Stimulated activated CD4-positive, alpha-beta T cell treated with anti-CD3 and anti-CD28 coated beads, TNF-alpha, amount 100 ng/mL, for 48 hours (primary cell): ENCODE measurements at places on chromosomes 3 and 15.

DNA sequence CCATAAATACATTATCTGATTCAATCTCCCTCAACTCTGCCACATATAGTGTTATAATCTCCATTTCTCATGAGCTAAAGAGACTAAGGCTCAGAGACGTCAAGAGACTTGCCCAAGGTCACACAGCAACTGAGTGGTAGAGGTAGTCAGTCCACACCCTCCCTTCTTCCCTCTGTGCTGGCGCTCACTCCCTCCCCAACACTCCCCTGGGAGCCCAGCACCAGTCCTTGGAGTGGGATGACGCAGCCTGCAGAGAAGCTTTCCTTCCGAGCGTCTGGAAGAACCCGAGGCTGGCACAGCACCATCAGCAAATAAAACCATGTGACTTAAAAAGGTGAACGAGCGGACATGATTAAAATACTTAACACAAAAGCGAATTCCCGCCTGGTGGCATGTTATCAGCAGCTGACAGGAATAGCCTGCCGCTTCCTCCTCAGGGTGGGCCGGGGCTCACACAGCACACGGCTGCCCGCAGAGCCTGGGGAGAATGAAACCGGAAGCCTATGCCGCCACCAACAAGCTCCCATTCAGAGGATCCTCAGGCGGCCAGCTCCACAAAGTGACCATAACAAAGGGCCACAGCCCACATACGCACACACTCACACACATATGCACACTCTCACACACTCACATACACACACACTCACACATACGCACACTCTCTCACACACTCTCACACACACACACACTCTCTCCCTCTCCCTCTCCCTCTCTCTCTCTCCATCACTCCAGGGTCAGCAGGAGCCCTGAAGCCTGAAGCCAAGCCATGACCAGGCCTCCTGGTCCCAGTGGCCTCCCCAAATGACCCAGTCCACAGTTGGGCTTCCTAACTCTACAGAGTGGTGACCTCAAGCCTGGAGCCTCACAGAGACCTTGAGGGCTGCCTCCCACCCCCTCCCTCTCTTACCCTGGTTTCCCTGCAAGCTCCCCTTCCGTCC lies 120.5 kb downstream of the XXYLT1 start:
- DNase-seq, result no peak

DNA sequence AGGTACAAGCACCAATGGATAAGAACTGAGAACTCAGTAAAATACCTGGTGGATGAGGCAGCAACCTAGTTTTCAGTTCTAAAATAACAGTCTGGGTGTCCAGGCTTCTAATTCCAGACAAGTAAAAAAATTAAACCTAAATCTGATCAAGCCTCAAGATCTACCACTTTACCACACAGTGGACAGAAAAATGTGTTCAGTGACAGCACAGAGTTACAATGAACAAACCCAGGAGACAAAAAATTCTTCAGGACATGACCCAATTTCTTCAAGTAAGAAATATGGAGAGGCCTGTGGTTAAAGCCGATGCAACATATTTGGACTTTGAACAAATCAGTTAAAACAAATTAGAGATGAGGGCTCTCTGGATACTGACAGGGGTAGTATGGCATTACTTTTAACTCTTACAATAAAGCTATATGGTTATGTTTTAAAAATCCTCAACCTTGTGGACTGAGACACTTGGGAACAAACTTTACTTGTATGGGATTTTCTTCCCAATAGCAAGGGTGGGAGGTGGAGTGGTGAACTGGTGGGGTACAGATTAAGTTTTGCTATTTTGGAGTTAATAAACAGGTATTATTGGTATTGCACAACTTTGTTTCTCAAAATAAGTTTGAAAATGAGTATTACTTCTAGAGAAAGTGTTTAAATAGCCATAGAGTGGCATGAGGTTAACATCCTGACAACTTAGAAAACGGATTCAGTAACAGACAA lies 14.2 kb downstream of the CCNL1 start:
- DNase-seq, result no peak

DNA sequence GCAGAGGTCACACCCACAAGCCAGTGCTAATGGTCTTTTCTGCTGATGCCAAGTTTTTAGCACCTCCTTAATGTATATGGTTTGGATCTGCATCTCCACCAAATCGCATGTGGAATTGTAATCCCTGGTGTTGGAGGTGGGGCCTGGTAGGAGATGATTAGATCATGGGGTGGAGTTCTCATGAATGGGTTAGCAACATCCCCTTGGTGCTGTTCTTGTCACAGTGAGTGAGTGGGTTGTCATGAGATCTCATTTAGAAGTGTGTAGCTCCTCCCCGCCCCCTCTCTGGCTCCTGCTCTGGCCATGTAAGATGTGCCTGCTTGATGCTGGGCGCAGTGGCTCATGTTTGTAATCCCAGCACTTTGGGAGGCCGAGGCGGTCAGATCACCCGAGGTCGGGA lies 37.3 kb upstream of the KLHL6 start:
- no peak for DNase-seq

DNA sequence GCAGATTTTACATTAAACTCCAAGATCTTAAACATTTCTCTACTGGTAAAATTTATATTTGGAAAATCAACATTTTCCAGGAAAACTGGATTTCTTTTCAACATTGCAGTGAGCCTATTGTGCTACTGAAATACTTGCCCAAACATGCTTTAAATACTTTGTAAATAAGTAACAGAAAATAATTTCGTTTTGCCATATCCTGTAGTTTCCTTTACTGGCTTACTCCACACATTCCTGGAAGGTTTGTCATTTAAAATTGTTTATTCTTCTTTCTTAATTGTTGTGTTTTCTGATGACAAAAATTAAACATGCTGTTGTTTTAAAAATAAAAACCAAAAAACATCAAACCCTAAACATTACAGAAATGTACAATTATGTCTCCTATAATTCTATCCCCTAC lies 22.0 kb downstream of the ACAD11 start:
- DNase-seq, result no peak

DNA sequence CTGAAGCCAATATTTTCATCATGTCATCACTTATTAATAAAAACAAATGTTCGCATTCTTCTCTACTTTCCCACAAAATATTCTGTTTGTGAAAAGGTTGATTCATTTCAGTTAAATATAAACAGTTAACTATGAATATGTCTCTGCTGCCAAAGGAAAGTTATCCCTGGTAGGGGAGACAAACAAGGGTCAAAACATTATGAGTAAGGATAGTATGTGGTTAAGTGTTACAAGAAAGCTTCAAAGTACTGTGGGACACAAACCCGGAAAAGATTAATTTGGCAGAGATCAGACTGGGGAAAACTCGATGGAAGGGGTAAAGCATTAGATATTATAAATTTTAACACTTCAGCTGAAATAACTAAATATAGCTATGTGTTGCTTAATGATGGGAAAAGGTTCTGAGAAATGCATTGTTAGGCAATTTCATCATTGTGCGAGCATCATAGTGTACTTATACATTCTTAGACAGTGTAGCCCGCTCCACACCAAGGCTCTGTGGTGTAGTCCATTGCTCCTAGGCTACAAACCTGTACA lies 436.5 kb upstream of the TBL1XR1 start:
- DNase-seq, result no peak

DNA sequence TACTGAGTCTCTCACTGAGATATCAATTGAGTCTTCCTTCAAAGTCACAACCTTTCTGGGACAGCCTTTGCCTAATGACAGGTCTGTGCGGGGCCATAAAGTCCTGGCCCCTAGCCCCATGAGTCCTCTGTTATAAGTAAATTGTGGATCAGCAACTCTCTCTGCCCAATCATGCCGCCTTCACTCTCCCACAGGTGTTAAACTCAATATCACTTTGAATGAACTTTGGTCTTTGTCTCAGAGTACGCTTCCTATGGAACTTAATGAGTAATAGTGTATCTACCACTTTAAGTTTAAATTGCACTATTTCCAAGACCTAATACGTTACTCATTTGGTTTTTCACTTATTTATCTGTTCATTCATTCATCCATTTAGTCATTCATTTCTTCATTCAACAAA lies 826.4 kb downstream of the TUSC7 start:
- no peak for DNase-seq

GRCh38 chr3:177294221-177294620 lies 96.9 kb upstream of the TBL1XR1 start:
- no peak for DNase-seq

DNA sequence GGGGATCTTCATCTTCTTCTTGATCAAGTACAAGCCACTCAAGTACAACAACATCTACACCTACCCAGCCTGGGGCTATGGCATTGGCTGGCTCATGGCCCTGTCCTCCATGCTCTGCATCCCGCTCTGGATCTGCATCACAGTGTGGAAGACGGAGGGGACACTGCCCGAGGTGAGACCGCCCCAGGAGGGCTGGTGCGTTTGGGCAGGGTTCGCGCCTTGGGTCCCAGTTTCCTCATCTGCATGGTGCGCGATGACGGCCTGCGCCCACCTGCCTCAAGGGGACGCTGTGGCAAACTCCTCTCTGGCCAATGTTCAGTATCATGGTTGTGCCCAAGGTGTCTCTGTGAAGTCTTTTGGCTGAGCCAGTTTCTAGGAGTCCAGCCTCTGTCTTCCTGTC lies 57.5 kb upstream of the SLC6A1 start:
- DNase-seq, result no peak

DNA sequence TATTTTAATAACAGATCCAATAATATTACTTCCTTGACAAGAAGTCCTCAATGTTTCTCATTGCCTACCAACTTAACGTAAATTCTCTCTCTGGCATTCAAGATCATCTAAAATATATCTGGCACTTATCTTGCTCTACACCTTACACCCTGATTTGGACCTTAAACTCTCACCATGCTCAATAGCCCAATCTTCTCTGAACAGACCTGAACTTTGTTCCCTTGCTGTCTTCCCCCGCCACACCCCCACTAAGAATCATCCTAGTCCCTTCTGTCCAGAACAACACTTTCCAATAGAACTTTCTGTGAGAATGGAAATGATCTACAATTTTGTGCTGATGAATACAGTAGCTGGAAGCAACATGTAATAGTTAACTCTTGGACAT lies 44.9 kb downstream of the P2RY1 start:
- DNase-seq, result no peak

DNA sequence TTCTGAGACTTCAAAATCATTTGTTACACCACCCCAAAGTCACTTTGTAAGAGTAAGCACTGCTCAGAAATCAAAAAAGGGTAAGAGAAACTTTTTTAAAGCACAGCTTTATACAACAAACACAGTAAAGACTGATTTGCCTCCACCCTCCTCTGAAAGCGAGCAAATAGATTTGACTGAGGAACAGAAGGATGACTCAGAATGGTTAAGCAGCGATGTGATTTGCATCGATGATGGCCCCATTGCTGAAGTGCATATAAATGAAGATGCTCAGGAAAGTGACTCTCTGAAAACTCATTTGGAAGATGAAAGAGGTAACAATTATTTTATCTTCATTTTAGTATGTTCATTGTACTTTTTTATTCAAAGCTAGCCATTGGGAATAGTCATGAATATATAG lies 32.6 kb downstream of the BLM start:
- DNase-seq, result no peak

- DNase-seq, result no peak
These were observed 109.9 kb downstream of the IQSEC1 start for GRCh38 chr3:12963231-12963896.

DNA sequence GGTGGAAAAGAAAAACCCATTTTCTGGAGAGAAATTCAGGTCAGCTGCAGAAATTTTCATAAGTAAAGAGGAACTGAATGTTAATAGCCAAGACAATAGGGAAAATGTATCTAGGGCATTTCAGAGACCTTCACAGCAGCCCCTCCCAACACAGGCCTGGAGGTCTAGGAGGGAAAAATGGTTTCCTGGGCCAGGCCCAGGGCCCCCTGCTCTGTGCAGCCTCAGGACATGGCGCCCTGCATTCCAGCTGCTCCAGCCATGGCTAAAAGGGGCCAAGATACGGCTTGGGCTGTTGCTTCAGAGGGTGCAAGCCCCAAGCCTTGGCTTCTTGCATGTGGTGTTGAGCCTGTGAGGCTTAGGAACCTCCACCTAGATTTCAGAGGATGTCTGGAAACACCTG lies 92.2 kb downstream of the C3orf70 start:
- DNase-seq, result no peak

DNA sequence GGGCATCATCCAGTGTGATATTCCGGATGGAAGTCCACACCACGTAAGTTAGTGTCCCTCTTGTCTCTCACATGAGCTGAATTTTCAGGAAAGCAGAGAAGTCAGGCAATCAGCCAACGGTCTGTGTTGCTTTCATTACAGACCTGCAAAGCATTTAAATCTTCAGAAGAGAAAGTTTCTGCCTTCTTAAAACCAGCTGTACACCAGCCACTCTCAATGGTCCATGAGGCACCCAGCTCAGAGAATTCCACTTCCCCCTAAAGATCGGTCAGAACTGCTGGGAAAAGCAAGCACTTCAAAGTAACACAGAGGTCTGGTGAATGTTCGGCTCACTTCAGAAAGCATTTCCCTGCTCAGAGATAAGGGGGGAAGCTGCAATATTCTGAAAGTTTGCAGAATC lies 903.7 kb downstream of the EPHA3 start:
- DNase-seq, result no peak

DNA sequence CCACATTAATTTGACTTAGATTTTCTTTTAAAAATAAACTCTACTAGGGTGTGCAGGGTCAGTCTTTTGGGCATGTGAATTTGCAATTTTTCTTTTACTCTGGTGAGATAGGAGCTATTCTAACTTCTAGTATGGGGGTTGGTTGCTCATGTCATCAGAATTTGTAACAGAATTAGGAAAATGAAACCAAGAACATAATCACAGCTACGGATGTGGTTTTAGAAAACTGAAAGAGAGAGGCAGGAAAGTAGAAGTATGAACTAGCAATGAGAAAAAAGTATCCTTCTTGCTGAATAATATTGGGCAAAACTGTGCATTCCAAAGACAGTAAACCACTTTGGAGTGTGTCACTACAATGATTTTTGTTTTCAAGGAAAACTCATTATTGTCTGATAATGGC lies 43.3 kb downstream of the ADPGK start:
- no peak for DNase-seq

DNA sequence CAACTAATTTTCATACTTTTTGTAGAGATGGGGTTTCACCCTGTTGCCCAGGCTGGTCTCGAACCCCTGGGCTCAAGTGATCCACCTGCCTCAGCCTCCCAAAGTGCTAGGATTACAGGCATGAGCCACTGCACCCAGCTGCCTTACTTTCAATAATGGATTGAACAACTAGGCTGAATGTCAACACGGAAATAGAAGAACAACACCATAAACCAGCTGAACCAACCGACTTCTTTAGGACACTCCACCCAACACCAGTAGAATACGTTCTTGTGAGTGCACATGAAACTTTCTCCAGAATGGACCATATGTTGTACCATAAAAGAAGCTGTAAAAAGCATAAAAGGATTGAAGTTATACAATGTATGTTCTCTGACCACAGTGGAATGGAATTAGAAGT lies 42.9 kb downstream of the GXYLT2 start:
- no peak for DNase-seq
